Stimulated activated CD8-positive, alpha-beta memory T cell treated with anti-CD3 and anti-CD28 coated beads, Interleukin-7, amount 100 ng/mL, for 1 hour (primary cell): ENCODE measurements at places on chromosomes 16 and 17.

DNA sequence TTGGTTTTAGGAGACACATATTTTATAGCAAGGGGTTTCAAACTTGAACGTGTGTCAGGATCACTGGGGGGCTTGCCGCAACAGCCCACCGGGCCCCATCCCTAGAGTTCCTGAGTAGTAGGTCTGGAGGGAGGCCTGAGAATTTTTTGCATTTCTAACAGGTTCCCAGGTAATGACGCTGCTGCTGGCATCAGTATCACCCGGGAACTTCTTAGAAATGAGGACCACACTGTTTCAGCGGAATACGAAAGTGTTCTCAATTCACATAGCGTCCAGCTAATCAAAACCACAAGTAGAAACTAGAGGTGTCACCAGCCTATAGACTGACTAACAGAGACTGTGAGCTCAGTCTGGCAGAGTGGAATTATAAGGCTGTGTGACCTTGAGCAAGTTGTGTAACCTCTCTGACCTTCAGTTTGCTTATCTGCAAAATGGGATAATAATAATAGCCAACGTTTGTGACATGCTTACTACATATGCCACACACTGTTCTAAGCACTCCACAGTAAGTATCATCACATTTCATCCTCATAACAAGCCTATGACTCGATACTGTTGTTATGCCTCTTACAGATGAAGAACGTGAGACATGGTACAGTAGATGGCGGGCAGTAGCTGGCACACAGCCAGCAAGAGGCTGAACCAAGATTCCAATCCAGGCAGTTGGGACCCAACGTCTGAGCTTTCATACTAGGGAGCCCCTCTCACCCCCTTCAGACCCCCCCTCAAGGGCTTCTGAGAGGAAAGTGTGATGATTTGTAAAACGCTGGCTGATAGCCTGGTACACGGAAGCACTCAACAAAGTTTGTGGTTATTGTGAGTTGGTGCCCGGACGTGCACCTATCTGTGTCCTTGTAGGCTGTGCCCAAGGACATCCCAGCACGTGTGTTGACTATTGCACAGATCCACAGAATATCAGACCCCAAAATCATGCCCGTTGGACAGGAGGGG, 4.6 kb upstream of the ICAM2 start:
- DNase-seq = no peak

DNA sequence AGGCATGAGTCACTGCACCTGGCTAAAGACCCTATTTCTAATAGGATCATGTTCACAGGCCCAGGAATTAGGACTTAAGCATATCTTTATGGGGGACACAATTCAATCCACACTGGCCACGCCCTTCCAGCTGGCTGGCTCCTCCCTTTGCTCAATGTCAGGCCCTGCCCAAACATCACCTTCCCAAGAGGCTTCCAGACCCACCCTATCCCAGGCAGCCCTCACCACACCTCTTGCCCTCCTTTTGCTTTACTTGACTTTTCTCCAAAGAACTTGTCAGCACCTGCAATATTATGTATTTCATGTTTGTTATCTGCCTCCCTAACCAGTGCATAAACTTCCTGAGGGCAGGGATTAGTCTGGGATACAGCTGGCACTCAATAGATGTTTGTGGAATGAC, 109.6 kb upstream of the CDH5 start:
- DNase-seq = no peak

GRCh38 chr17:79830303-79830702, 8.9 kb downstream of the CBX4 start:
- DNase-seq = no peak

DNA sequence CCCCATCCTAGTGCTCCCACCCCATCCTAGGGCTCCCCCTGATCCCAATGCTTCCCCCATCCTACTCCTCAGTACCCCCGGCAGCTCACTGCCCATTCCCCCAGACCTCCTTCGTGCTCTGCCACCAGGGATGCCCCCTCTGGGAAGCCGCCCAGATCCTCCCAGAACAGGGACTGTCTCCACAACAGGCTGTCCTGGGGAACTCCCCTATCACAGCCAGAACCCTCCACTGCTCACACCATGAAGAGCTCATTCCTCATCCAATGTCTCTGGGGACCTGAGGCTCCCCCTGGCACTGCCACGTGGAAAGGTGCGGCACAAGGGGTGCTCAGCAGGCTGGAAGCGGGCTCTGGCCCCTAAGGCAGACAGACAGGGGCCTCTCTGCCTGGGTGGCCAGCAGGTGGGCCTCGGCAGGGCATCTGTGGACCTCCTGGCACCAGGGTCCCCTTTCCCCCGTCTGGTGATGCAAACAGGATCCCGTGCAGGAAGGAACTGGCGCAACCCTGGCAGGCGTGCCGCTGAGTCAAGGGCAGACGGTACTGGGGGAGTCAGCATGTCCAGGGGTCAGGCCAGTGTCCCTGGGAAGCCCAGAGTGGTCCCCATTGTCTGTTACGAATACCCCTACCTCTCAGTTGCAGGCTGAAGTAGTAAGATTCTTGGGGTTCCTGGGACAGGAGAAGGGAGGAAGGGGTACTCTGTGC, 14.8 kb upstream of the PVALEF start:
- DNase-seq = no peak

- no peak for DNase-seq
These were observed 1.4 kb downstream of the VKORC1 start for GRCh38 chr16:31093132-31093703.

GRCh38 chr16:64540434-64540833, 581.4 kb downstream of the CDH11 start:
- no peak for DNase-seq

GRCh38 chr17:68790492-68790891, 164.7 kb downstream of the ABCA8 start:
- no peak for DNase-seq

GRCh38 chr16:50522324-50522723, 25.9 kb upstream of the NKD1 start:
- no peak for DNase-seq

DNA sequence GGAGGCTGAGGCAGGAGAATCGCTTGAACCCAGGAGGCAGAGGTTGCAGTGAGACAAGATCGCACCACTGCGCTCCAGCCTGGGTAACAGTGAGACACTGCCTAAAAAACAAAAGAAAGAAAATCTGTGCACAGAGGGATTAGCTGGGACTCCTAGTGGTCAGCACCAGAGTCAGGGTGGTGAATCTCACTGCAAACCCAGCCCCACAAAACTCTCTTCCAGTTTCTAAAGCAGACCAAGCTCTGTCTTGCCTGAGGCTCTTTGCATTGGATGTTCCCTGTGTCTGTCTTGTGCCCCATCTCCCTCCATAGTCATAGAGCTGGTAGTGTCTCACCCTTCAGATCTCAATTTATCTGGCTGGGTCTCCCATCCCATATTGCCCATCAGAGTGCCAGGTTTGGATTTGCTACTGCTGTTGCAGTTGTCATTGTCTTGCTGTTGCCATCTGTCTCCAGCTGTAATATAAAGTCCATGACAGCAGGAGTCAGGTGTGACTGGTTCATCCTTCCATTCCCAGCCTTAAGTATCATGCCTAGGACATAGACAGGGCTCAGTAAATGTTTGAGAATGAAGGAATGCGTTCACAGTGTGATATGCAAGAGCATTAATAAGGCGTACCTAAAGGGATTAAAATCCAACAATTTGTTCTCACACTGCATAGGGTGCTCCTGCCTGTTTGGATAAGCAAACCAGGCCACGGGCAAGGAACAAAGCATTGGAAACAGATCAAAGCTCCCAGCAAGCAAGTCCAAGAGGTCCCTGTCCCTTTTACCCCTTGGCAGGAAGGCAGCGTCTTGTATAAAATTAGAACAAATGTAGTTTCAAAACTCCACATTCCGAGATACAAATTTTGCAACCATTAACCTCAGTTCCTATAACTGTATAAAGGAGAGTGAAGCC, 614.6 kb upstream of the CDH5 start:
- no peak for DNase-seq

DNA sequence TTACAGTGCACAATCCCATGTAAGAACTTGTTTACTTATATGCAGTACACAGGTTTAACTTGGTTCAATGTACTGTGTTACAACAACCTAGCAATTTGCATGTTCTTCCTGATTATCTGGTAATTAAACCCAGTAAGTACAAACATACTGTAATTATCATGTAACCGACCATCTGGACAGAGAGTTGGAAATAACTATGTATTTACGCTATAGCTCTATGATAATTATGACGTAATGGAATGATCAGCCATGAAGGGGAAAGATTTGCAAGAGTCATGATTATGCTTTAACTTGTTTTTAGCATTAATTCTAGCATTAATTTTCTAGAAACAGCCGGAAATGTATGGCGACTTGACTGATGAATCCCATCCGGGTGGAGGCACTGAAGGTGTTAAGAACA, 74.8 kb upstream of the SALL1 start:
- DNase-seq = no peak

- no peak for DNase-seq
These were observed 436 bp downstream of the SPAG5 start for GRCh38 chr17:28598389-28598788.

DNA sequence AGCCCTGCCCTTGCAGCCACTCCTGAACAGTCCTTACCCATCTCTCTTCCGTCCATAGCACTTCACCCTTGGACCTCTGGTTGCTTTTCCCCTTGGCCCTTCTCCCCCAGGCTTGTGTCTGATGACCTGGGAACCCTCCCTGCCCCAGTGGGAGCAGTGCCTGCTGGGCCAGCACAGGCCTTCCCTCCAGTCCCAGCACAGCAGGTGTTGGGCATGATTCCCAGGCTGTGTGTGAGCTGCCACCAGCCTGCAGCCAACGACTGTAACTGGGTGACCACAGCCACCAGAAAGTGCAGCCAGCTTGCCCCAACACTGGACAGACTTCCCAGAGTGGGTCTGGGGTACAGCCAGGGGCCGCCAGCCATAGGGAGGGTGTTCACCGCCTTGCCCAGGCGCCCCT, 30.0 kb downstream of the CRAMP1 start:
- no peak for DNase-seq

DNA sequence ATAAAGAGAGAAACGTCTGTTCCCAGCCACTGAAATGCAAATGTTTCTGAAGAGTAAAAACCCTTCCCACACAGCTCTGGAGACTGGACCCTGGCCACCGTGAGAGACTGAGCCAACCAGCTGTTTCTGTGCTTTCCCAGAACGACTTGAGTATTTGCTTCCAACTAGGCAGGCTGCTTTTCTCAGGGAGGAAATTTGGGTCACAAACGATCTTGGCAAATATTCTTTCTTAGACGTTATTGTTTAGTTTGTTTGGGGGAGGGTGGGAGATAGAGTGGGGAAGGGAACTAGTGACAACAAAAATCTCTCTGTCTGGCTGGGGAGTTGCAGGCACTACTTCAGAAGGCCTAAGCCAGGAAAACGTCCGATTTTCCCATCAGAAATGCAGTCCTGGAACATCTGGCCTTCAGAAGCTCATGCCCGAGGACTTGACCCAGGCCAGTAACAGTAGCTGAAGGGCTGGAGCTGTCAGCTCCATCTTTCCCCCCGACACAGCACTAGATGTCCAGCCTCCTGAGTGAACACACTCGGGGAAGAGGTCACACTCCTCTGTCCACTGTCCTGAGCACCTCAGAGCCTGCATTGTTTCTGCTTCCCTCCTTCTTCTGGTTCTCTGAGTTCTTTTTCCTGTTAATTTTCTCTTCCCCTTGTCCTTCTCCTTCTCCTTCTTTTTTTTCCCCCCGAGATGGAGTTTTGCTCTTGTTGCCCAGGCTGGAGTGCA, 4.0 kb downstream of the CCDC92B start:
- DNase-seq = no peak

DNA sequence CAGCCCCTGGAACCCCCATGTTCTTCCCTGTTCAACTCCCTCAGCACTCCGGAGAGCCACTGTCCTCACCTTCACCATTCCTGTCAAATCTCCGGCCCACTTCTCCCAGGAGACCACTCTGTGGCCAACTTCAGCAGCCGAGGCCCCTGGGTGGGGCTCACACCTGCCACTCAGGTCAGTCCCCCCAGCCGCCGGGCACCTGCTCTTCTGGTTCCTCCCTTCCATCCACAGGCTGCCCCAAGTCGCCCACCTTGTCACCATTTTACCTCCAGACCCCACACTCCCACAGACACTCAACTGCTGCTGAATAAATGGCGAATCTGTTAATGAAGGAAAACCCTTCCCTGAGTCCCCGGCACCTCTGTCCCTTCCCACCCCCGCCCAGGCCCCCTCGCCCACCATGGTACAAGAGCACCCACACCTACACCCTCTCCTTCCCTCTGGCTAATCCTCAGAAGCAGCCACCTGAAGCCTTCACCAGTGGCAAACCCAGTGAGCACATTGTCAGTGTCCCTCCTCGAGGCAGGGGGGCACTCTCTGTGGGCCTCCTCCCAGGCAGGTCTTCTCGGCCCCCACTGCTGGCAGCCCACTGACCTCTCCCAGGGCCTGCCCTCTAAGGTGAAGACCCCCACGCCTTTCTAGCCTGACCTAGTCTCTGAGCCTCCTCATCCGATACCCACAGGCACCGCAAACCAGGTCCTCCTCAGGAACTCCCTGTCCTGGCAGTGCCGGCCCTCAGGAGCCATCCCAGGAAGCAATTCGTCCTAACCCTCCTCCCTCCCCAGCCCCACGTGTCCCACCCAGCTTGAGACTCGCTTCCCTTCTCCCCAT, 8.2 kb downstream of the CANT1 start:
- DNase-seq = no peak

DNA sequence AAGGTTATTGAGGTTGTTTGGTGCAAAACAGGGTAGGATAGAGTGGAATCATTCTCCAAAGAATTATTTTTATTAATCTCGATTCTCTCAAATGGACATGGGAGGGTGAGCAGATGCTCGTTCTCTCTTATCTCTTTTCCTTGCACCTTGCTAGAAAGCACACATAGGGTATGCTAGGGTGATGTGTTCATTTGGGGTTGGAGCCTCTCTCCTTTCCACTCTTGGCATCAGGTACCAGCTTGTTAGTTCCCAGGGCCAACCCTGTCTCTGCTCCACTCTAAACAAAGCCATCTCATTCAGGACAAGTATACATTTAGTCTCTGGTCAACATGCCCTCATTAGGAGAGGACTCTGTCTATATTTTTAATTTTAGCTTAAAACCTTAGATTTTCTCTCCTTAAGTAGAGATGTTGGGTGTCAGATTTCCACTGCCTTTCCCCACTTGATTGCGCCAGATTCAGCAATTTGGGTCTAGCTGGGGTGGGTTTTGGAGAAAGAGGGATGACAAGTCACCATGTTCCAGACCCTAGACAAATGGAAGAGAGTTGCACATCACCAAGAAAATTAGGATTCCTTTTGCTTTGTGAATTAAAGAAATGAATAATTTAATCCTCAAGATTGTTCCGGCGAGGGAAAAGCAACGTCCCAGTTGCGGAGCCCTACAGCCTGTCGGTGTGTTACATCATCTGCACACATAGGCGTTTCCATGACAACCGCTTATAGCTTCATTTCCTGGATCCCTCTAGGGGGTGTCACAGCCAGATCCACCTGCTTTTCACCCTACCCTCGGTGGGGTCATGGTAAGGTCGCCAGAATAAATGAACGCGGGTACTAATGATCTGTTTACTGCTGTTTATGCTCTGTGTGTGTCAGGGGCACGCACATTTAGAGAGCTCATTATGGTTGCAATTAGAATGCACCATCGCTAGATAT, 41.6 kb downstream of the SNX11 start:
- DNase-seq = no peak
